ENCODE measurements at places on chromosomes 16 and 17. TPM values are rescaled to one million over a fixed set of nuclear protein-coding genes. Genes with fewer than 3 reads are reported as not detected.

- no peak for DNase-seq
Observed at GRCh38 chr17:4587803-4588202, 3.5 kb downstream of the SMTNL2 start.

- DNase-seq = no peak
Observed at GRCh38 chr17:82826956-82827355, 12.9 kb downstream of the ZNF750 start.

- DNase-seq = no peak
Observed at GRCh38 chr16:563072-563644, 3.0 kb downstream of the PRR35 start.

DNA sequence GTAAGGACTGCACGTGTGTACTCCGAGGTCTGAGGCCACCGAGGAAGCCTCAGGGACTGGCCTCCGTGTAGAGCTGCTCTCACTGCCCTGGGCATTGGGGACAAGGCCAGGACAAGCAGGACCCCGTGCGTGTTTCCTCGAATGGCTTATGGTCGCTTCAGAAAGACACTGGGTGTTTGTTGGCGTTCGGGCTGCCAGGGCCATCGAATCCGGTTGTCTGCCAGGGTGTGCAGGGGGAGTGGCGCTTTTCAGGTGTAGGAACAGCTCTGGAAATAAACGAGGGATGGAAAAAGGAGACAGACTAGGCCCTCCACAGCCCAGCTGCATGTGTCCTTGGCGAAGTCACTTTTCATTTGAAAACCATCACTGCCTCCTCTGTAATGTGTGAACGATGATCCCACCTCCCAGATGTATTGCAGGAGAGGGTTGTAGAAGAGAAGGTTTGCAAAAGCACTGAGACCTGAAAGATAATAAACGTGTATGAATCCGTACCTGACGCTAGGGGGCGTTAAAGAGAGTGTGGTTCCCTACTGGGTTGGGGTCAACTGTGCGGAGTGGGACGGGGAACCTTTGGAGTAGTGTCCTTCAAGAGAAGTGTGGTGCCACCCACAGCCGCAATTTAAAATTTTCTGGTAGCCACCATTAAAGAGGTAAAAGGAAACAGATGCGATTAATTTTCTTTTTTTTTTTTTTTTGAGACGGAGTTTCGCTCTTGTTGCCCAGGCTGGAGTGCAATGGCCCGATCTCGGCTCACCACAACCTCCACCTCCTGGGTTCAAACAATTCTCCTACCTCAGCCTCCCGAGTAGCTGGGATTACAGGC, 2.1 kb upstream of the ZSCAN10 start:
- DNase-seq = peak; percentile 36

- DNase-seq = no peak
Observed at GRCh38 chr17:58301504-58302150, 20.9 kb upstream of the MPO start.

DNA sequence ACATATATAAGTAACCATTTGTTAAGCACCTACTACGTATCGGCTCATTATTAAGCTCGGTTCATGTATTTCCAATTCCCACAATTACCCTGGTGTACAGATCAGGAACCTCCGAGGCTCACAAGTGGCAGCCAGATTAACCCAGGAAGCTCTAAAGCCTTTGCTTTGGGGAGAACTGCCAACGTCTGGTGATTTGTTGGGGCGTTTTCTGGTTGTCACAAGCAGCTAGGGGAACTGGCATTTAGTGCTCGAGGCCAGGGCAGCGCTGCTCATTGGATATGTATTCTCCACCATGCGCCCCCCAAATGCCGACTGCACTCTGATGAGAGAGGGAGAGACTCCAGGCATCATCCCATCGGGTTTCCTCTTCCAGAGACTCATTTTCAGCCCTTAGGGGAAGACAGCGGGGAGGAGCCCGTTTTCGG, 541 bp downstream of the ZNF18 start:
- DNase-seq = peak; percentile 71

DNA sequence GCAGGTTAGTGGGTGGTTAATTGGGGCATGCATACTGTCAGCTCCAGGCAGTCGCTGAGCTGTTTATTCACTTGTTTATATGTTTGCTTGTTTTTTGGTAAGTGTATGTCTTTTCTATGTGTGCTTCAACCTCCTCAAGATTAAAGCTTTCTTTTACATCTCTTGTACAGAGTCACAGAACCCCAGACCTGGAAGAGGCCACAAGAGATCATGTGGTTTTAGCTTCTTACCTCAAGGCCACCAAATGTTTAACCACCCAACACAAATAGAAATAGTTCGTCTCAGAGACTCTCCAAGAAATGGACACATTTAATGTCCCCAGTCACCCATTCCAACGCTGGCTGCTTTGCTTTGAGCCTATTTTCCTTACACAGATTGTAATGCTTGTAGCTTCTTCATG, 11.8 kb upstream of the TMEM98 start:
- DNase-seq = no peak

GRCh38 chr16:75043175-75043895, 44.5 kb downstream of the ZNRF1 start:
- DNase-seq = no peak

DNA sequence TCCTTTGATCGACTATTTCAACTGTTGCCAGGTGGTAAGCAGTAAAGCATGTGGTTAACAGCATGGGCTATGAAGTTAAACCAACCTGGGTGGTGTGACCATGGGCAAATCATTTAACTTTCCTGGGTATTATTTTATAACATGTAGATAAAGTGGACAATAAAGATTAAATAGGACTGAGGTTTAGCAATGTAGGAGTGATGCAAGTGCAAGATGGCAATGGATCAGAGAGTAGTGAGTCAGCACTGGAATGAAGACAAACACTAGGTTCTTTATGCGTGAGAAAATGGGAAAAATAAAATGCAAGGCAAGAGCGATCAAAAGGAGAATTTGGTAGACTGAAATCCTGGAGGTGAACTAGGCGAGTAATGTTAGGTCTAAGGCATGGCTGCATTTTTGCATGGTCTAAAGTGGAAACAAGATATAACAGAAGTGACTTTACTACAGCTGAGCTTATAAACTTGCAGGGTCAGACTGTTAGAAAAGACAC, 222.4 kb upstream of the AXIN2 start:
- peak; percentile 89 for DNase-seq

- no peak for DNase-seq
Observed at GRCh38 chr17:83103200-83103942, 24.0 kb downstream of the METRNL start.

DNA sequence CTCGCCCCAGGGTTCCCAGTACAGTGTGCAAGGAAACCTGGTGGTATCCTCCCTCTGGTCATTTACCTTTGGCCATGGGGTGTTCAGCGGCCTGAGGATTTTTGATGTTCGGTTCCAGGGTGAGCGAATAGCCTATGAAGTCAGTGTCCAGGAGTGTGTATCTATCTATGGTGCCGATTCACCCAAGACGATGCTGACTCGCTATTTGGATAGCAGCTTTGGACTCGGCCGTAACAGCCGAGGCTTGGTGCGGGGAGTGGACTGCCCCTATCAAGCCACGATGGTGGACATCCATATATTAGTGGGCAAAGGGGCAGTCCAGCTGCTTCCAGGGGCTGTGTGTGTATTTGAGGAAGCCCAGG, 1.2 kb downstream of the AOC2 start:
- DNase-seq = no peak

GRCh38 chr17:34246446-34246845, 8.6 kb upstream of the CCL2 start:
- no peak for DNase-seq

SLFN14 gene
- not detected for total RNA-seq

HCRT gene
- total RNA-seq = not detected

DHRS7C gene
- total RNA-seq = not detected

HEXIM1 gene
- total RNA-seq = 3.4 TPM

SMURF2 gene
- total RNA-seq = 68.7 TPM

METTL23 gene
- total RNA-seq = 41.0 TPM

Data from M059J (cell line).